Activated effector memory CD4-positive, alpha-beta T cell treated with anti-CD3 and anti-CD28 coated beads, Interleukin-2, amount 50 U/mL, for 16 hours (primary cell): ENCODE measurements at places on chromosomes 6 and 20.

DNA sequence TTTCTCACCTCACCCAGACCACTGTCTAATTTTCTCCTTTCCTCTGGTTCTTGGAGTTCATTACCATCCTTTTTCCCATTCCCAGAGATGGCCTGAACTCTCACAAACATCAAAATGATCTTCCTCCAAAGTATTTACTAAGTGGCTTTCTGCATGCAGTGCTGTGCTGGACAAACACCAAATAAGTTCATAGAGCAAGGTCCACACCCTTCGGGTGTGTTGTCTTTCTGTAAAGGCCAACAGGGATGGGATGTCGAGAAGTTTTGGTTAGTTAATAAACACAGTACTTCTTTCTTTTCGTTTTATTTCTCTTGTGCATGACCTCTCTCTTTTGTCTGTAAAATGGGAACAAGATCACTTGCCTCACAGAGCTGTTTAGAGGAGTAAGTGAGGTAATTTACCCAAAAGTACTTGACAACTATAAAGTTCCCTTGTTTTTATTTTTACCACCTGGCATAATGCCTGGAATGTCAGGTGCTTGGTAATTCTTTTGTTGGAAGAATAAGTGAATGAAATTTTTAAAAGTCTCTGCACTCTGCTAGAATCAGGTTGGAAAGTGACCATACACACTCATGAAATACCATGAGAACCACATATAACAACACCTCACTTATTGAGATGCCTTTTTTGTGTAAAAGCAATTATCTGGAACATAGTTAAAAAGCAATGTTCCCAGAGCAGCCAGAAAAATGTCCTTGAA lies 22.8 kb upstream of the CCN6 start:
- no peak for DNase-seq

- no peak for DNase-seq
Measured at GRCh38 chr6:108656836-108657235, 96.1 kb downstream of the FOXO3 start.

GRCh38 chr20:16411361-16411760 lies 161.9 kb downstream of the KIF16B start:
- no peak for DNase-seq

- DNase-seq, result no peak
Measured at GRCh38 chr6:128259730-128260685, 260.4 kb downstream of the PTPRK start.

GRCh38 chr6:104525677-104526322 lies 333.9 kb downstream of the HACE1 start:
- DNase-seq, result peak; percentile 84

DNA sequence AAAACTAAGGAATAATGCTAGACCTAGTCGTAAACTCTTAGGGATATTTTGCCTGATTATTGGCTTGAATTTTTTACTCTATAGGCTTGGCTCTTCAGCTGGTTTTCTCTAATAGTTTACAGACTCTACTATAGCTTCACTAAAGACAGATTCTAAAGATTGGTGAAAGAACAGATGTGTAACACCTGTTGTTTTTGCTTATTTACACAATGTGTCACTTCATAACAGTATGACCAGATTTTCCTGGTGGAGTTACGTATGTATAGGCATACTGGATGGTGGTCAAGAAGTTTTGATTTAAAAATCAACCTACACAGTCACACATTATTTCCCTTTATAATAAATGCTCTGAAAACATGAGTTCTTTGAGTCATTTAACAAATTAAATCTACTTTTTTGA lies 4.8 kb downstream of the COL19A1 start:
- DNase-seq, result no peak

DNA sequence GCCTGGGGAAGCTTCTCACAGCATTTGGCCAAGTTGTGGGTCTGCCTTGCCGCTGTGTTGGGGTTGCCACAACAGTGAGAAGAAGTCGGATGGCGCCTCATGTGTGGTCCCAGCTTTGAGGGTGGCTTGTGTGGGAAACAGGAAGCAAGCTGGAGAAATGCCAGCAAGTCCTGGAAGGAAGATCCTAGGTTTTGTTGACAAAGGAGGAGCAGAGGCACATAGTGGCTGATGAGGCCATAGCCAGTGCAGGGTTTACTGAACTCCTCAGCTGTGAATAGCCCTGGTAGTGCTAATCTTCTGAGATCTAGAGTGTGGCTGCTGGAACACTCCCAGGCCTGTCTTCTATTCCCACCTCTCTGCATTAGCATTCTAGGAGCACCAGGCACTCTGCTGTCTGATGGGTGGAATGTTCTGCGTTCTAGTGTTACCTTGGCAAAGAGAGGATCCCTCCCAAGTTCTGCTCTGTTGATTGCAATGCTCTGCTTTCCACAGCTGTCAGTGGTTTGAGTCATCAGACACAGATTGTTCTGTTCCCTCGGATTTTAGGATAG lies 25.2 kb downstream of the SNPH start:
- no peak for DNase-seq

- no peak for DNase-seq
Measured at GRCh38 chr6:54613596-54613995, 233.0 kb upstream of the FAM83B start.

DNA sequence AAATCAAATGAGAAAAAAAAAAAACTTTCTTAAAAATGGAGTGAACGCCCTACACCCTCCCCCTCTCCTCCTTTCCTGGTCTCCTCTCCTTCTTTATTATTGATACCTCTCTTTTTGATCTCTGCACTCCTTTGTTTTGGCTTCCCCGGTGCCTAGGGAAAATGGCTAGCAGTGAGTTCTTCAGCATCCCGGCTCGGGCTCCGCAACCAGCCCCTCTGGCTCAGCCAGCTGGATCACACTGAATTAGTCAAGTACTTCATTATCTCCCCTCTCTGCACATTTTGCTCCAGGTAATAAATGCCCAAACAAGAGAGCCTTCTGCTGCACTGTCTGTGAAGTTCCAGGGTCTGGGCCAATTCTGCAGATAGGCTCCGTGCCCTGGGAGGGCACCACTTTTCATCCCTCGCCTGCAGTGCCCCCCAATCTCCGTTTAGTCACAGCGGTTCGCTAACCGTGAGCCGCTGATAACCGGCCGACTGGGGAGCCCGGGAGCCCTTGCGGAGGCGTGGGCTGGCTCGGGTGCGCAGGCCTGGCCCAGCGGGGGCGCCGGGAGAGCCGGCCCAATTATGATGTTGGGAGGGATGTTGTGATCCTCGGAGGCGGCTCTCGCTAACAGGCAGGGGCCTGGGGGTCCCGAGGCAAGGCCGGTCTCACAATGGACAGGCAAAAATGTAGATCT lies 301.9 kb downstream of the TFAP2A start:
- DNase-seq, result no peak

DNA sequence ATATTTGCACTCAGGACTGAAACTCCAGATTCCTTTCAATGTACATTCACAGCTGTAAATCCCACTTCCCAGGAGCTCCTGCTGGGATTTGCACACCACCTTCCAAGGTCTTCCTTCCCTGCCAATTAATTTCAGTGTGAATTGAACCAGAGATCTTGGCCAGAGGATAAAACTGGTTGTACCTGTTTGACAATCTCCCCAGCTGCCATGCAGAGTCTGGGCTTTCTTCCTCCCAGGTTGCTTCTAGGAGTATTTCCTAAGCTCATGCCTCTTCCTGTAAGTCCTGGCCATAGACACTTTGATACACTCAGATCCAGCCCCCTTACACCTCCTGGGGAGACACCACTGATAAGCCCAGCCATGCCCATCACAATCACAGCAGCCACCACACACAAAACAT lies 15.6 kb downstream of the MAFB start:
- no peak for DNase-seq

GRCh38 chr6:21739838-21740237 lies 146.3 kb downstream of the SOX4 start:
- DNase-seq, result no peak

DNA sequence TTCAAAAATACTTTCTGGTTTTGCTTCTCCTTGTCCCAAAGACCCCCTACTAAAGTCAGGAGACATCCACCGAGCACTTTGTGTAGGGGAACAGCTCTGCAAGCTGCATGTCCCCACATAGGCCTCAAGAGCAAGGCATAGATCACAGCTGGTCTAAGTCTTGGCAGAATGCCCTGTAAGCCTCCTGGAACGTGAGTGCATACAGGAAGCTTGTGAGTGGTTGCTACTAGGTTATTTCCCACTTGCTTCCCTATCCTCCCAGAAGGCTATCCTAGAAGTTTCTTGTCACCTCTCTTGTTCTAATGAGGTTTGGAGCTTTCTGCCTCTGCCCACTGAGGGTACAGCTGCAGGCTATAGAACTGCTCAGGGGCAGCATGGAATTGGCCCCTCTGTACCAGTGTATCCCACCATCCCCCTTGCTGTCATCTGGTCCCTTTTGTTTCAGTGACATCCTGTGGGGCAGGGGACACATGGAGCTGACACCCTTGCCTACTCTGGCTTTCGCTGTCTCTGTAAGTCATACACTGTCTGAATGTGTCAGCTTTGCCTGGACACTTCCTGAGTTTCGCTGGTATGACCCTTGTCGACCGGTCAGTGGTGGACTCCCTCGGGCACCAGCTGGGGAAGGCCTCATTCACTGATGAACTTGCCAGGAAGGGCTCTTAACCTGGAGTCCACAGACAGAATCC lies 35.6 kb upstream of the KCNK16 start:
- no peak for DNase-seq

DNA sequence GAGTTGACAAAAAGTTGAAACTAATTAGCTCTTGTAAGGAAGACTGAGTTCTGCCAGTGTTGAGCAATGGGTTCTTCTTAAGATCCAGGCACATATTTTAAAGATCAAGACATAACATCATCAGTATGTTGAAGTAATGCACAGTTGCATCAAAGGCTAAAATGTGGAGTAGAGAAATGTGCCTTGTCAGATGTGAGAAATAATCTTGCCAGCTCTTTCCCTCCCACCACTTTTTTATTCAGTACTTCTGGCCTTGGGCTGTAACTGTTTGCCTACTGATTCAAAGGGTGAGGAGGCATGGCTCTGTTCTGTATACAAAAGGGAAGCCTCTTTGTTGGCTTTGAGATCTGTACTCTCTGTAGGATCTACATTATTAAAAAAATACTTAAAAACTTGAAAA lies 13.1 kb downstream of the PKIB start:
- no peak for DNase-seq

GRCh38 chr6:74609871-74610270 lies 596.0 kb downstream of the COL12A1 start:
- no peak for DNase-seq

GRCh38 chr6:134551245-134551960 lies 233.5 kb upstream of the SGK1 start:
- no peak for DNase-seq

DNA sequence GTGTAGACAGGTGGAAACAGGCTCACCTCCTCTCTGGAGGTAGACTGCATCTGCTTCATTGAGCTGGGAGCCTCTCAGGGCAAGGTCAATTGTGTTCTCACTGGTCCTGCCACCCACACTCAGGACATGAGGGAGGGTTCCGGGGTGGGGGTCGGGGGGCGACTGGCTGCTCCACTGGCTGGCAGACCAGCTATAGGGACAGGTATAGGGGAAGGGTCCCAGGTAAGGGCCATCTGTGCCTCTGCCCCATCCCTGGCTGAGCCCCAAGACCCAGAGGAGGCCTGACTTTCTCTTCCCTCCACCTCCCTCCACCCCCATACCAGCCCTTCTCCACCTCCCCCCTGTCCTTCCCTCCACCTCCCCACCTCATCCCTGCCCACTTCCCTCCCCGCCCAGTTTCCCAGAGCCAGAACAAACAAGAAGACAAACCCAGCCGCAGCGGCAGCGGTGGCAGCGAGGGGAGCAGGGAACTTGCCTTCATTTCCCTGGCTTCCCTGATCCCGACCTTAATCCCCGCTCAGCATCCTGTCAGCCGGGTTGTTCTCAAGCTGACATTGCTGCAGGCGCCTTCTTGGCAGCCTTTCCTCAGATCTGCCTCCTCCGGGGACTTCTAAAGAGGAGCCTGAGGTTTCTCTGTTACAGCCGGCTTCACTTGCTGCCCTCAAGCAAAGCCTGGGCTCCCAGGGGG lies 18.3 kb upstream of the FOXP4 start:
- DNase-seq, result no peak

DNA sequence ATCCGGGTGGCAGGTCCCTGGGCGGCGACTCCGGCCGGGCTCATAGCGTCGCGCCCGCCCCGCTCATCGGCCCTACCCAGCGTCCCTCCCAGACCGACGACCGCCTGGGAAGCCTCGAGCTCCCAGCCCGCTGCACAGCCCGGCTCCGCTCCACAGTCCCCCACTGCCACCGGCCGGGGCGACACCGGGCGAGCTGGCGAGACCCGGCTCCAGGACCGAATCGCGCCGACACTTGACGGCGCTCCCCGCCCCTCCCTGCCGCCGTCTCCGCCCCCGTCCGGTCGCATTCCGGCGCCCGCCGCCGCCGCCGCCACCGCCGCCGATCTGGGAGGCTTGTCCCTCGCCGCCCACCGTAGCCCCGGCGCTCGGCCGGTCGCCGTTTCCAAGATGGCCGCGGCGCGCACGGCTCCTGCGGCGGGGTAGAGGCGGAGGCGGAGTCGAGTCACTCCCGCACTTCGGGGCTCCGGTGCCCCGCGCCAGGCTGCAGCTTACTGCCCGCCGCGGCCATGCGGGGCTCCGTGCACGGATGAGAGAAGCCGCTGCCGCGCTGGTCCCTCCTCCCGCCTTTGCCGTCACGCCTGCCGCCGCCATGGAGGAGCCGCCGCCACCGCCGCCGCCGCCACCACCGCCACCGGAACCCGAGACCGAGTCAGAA lies at the start of gene MAP3K4:
Gene MAP3K4 (plus strand): TSS at position 364 of the 655 bp plus-strand sequence. CDS start 163 bp downstream, at position 527.
- peak; percentile 94 for DNase-seq

DNA sequence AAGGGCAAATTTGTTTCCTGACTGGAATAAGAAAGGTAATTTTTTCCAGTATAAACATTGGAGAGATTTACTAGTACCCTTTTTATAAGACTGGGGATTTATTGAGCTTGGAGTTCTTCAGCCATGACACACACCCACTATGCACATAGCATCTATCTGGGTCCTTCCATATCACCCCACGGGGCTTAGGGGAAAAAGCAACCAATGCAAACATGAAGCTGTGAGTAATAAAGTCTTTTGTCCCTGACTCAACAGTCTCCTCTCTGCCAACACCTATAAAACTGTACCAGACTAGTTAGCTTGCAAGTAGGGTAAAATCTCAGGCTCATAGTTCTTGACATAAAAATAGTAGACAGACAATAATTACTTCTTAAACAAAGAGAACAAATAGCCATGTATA lies 23.4 kb downstream of the COL21A1 start:
- no peak for DNase-seq

GRCh38 chr20:11248687-11249638 lies 575.2 kb upstream of the JAG1 start:
- DNase-seq, result no peak
